HEK293T (cell line): ENCODE measurements at places on chromosomes 3 and 15.

DNA sequence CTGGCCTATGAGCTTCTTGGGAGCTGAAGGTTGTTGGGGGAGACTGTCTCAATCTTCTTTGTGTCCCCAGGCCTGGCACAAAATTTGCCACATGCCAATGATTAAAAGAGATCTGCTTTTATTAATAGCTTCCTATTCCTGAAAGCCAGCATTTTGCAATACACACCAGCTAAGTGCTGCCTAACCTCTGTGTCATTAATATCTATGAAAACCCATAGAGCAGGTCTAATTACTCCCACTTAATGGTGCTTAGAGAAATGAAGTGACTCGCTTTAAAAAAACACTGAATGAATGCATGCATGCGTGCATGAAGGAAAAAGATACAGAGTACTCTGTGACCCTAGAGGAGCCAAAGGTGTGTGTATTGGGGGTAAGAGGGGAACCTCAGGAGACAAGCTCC, 55.0 kb downstream of the SLC6A1 start:
- DNase-seq: no peak

DNA sequence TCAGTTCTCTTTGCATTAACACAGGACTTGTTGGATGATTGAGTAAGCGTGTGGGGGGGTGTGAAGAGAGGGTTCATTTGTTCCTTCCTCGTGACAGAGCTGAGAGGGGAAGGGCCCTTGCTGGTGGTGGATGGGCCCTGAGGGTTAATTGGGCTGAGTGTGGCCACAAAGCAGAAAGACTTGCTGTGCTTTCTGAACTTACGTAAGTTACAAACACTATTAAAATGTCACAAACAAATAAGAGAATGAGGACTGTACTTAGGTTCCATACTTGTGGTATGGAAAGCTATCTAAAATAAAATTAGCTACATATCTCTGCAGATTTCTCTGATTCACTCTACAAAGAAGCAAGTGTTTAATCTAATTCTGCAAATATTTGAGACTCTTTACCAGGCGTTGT, 231.3 kb downstream of the LPP start:
- DNase-seq: no peak

DNA sequence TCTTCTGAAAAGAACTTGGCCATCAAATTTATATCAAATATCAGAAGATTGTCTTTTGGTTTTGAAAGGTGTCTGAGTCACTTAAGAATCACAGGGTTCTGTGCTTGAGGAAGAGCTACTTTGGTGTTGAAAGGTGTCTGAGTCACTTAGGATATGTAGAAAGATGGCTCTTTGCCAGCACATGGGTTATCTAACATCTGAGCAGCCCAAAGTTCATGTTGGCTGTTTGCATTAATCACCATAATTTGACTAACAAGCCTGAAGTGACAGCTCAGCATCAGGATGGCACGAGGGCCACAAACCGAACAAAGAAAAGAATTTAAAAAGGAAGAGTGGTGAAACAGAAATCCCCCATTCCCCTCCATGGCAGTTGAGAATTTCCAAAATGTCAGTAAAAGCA, 190.5 kb upstream of the CMC1 start:
- DNase-seq: no peak

- DNase-seq: no peak
These were observed 136.4 kb downstream of the DNAJB8 start for GRCh38 chr3:128330214-128330842.

DNA sequence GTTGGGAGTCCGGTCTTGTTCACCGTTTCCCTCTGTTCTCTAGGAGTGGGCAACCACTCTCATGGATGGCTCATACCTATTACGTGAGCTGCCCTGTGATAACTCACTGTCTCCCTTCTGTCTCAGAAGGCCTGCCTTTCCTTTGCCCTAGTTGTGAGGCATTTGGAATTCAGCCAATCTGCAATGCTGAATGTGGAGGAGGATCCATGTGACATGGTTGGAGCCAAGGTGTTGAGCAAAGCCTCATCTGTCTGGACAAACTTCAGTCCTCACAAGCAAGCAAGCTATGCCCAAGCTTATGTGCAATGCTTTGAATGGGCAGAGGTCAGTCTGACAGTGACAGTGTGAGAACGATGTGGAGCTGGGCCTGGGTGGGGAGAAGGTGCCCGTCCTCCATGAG, 37.8 kb upstream of the ATP10A start:
- no peak for DNase-seq

GRCh38 chr3:151346292-151346691, 16.9 kb upstream of the P2RY13 start:
- no peak for DNase-seq

GRCh38 chr3:86594838-86595237, 396.1 kb downstream of the VGLL3 start:
- no peak for DNase-seq

GRCh38 chr15:94792196-94792595, 560.8 kb downstream of the MCTP2 start:
- DNase-seq: no peak

- peak; percentile 59 for DNase-seq
These were observed at the start of gene ABI3BP for GRCh38 chr3:100993309-100993708. Gene ABI3BP (minus strand): TSS chr3:100993421. CDS start chr3:100993384, 37 bp downstream.

- no peak for DNase-seq
These were observed 166.0 kb upstream of the LPP start for GRCh38 chr3:187987924-187988323.

GRCh38 chr3:49914906-49915305, 11.2 kb upstream of the MST1R start:
- no peak for DNase-seq

- DNase-seq: no peak
These were observed 5.9 kb upstream of the INO80 start for GRCh38 chr15:41121951-41122350.

DNA sequence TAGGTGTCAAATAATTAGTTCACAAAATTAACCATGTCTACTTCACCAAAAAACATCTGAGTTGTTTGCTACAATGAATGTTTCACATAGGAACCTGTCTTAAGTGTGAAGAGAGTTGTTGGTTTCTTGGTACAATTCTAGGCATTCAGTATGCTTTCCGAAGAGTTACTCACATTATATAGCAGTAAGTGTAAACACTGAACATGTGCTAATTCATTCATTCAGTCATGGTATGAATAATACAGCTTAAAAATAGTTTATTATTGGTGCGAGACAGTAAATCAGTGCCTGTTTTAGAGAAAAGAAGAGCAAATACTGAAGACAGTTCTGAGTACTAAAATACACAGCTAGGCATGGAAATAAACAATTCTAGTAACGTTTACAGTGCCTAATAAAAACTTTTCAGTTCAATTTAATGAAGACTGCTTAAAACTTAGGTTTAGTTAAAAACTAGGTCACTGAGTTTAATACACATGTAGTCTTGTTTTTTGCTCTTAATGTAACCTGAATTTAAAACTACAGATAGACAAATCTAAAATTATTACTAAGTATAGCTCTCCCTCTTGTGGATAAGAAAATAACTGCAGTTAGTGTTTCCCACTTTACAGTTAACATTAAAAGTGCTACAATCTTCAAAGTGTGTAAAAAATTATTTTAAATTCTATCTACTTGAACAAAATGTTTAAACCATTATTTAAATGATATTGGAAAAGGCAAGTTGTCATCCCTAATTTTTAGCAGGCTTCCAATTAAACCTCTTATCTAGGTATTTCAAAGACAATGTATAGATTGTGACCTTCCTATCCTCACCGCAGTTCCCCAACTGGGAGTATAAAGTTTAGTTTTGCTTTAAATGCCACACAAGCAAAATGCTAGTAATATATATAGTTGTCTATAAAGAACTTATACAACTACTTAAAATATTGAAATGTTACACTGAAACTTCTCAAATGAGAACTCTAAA, 20.1 kb upstream of the ZCWPW2 start:
- DNase-seq: no peak

GRCh38 chr15:69035205-69035917, 20.9 kb downstream of the NOX5 start:
- peak; percentile 36 for DNase-seq

- no peak for DNase-seq
These were observed 320.6 kb upstream of the KCNH8 start for GRCh38 chr3:18827664-18828063.

- no peak for DNase-seq
These were observed 1.6 kb downstream of the GABPB1 start for GRCh38 chr15:50353251-50353974.

DNA sequence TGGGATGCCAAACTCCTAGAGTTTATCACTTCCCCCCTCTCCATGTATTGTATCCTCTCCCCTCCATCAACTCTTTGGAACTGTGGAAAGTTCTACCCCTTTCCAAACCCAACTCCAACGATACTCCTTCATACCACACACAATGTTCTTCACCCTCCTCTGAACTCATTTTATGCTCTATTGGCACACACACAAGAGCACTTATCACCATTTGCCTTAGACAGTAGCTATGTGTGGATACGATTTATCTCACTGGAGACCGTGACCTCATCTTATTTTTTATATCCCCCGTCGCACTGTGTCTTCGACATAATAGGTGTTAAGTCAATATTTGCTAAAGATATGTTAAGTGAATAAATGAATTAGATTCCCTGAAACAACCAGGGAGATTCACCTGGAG, 316.5 kb upstream of the PROK2 start:
- no peak for DNase-seq

- DNase-seq: no peak
These were observed 19.8 kb downstream of the GPR160 start for GRCh38 chr3:170057550-170057949.

DNA sequence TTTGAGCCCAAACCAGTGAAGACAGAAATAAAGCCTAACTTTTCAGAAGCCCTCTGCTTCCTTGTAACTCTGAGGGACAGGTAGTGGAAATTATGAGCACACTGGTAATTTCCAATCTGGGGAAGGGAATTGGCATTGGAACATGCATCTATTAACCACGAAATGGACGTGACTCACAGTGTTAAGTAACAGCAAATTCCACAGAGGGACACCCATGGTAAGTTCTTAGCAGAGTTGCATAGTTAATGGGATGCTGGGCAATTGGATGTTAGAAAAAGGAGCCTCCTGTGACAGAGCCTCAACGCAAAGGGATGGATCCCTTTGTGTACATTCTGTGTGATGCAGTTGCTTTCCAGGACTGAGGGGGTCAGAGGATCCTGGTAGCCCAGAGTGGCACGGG, 168.6 kb downstream of the SEMA6D start:
- DNase-seq: no peak
